ENCODE measurements at places on chromosomes 12 and 14.

DNA sequence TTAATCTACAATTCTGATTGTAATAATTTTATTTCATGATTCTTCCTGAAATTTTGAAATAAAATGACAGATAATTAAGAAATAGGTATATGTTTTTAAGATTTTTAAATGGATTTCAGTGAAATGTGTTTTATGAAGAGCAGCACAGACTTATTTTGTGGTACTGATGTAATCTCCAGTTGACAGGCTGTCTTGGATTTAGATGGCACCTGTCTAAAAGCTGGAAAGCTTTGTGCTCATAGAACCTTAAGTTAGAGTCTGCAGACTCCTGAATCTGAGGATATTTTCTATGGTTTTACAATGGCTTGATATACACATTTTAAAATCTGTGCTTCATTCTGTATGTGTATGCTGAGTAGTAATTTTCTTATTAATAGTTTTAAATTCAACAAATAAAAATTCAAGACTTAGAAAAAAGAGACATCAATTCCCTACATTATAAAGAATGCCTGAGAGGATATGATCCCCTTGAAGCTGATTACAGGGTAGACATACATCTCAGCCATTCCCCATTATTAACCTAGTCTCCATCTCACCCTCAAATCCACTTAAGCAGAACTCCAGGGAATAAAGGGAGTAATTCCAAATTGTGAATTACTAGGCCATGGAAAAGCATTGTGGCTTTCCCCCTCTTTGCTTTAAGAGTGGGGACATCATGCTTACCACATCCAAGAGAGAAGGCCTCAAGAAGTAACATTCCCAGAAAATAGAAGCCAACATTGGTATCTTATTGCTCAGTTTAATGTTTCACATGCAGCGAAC, 33.7 kb upstream of the ACSS3 start:
- DNase-seq = no peak

DNA sequence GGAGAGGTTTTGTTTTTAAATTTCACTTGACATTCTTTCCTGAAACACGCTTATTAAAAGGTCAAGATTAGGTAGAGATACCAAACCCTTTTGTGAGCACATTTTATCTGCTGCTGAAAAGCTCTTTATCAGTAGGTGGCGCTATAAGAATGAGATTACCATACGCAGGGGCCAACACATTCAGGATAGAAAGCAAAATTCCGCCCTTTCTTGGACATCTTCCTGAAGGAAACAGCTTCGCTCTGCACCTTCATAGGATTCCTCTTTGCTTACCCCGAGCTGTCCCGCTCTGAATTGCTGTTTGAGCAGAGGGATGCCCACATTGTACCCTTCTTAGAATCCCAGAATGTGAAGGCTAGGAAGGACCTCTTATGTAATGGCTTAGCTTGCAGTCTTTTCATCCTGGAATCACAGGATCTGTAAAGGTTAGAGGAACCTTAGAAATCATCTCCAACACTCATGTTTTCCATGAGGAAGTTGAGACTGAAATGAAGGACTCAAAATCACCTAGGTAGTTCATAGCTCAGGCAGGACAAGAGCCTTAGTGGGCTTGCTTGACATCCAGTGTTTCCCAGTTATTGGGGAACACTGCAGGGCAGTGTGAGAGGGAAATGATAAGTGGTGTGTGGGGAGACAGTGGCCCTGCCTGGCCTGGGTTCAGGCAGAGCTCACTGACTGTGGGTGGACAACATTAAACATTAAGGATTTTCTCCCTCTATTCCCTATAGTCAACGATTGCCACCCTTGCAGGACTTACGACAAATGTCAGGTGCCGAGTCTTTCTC, 38.7 kb upstream of the CRY1 start:
- DNase-seq = no peak

DNA sequence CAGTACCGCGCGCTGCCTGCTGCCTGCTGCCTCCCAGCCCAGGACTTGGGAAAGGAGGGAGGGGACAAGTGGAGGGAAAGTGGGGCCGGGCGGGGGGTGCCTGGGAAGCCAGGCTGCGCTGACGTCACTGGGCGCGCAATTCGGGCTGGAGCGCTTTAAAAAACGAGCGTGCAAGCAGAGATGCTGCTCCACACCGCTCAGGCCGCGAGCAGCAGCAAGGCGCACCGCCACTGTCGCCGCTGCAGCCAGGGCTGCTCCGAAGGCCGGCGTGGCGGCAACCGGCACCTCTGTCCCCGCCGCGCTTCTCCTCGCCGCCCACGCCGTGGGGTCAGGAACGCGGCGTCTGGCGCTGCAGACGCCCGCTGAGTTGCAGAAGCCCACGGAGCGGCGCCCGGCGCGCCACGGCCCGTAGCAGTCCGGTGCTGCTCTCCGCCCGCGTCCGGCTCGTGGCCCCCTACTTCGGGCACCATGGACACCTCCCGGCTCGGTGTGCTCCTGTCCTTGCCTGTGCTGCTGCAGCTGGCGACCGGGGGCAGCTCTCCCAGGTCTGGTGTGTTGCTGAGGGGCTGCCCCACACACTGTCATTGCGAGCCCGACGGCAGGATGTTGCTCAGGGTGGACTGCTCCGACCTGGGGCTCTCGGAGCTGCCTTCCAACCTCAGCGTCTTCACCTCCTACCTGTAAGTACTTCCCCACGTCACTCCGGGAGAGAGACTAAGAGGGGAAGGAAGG, at the start of gene LGR5:
Gene LGR5, plus strand, starts transcription at position 186 of the 732 bp plus-strand sequence. Its CDS starts 283 bp downstream, at position 469.
- DNase-seq = no peak

- DNase-seq = no peak
These were observed 62.2 kb downstream of the SOX5 start for GRCh38 chr12:23887055-23887835.

- DNase-seq = no peak
These were observed 470.2 kb upstream of the LMO3 start for GRCh38 chr12:17076028-17076744.

DNA sequence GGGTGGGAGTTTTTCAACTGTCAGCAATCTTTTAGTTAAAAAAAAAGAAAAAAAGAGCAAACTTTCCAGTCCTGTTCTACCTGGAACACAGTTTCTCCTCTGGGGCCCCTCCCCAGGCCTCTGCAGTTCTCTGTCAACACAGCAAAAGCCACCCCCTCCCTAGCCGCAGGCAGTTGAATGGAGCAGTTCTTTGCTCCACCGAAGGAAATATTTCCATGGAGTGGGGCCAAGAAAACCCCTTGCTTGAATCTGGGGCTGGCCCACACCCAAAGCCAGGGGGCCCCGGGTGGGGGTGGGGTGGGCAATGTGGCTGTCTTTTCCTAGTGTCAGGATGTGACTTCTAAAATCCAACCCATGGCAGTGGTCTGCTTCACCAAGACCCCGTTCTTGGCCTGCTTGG, 5.0 kb upstream of the MEG3 start:
- no peak for DNase-seq

DNA sequence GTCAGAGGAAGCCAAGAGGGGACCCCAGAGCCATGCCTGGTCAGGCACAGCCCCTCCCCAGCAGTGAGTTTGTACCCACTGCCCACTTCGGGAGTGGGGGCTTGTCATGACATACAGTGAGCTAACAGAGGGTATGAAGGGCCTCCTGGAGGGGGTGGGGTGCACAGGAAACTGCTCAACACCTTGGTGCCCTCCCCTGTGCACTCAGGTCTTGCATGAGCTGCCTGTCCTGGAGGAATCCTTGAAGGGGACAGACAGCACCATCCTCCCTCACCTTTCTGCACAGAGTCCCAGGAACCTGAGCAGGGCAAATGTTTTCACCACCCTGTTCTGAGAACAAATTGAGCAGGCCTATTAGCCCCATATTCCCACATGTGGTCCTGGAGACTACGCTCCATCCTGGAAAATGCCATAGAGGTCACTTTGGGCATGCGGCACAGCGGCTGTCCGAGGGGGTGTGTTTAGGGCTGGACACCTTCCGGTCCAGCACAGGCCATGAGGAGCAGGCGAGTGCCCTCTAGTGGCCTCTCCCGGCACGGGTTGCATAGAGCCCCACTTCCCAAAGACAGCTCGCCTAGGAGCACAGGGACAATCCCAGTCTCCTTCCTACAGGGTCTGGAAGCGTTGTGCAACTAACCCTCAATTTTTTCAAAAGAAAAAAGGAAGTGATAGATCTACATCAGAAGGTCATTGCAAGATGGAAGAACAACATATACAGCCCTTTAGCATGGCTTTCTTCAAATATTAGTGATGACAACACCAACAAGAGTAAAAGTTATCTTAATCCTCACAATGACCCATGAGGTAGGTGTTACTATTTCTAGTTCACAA, 31.9 kb upstream of the ZFP36L1 start:
- DNase-seq = no peak

DNA sequence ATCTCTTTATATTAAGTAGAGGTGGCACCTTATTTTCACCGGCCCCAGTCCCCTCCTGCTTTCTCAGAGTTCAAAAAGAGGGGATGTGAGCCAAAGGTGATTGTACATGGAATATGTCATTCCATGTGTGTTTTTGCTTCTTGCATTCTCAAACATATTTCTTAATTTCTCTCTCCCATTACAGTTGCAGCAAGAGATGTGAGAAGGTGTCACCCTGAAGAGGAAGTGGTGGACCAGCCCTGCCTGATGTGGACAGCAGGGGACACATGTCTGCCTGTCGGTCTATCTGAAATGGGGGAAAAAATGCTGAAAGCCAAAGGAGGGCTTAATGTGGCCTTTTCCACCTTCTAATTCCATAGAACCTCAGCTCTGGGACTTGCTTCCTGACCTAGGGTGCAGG, 1.9 kb upstream of the FOXN3 start:
- DNase-seq = no peak

DNA sequence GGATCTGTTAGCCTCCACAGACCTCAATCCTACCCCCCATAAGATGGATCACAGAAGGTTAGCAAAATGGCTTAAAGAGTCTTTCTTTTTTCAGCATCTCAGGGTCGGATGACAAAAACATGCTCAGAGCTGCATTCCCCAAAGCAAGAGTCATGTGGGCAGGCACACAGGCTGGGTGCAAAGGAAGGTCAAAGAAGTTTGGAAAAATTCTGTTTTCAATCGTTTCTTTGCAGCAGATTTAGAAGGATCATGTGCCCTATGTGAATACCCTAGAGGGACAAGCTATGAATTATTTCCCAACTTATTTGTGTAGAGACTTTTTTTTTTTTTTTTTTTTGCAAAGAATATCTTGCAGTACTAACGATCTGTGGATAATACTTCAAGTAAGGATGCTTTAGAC, 845.4 kb downstream of the VRK1 start:
- DNase-seq = no peak

DNA sequence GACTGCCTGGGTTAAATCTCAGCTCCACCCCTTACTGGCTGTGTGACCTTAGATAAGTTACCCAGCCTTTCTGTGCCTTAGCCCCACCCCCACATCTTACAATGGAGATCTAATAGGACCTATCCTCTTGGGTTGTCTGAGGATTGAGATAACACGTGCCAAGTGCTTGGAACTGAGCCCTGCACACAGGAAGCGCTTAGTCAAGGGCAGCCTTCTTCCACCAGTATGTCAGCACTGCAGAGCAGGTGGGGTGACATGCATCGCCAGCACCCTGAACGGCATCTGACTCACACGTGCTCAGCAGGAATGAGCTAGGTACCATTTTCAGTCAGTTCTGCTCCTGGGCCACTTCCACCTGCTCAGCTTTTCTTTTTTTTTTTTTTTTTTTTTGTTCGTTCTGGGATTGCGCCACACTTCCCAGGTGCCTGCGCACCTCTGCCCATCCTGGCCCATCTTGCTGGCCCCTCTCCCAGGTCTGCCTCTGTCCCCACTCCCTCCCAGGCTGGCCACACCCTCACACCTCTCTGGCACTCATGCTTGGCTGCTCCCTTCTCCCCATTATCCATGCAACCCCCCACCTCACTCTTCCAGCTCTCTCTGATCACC, 19.6 kb downstream of the LGMN start:
- DNase-seq = no peak

DNA sequence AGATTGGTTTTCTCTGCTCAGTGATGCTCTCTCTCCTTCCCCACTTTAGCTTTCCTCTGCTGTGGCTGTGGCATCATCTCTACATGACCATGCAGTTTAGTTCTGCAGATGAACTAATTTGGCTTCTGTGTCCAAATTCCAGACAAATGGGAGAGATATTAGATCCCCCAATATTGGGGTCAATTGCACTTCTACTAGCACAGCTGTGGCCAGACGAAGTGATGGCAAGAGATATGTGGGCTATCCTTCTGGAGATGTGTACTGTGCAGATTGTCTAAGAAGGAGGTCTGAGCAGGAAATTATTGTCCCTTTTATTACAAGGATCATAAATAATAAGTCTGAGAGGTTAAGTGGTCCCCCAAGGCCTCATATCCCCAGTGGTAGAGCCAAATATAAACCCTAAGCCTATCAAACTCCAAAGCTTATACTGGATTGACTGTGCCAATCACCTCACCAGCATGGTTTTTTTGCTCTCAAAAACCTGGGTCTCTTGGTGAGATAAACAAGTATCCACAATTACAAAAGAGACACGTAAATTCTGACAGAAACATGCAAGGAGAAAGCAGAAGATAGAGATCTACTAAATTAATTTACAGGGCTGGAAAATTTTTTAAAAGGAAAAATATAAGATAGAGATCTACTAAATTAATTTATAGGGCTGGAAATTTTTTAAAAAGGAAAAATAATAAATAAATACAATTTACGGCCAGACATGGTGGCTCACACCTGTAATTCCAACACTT, 29.1 kb upstream of the GCH1 start:
- DNase-seq = no peak

GRCh38 chr12:9051158-9051550, 61.8 kb downstream of the KLRG1 start:
- DNase-seq = no peak

DNA sequence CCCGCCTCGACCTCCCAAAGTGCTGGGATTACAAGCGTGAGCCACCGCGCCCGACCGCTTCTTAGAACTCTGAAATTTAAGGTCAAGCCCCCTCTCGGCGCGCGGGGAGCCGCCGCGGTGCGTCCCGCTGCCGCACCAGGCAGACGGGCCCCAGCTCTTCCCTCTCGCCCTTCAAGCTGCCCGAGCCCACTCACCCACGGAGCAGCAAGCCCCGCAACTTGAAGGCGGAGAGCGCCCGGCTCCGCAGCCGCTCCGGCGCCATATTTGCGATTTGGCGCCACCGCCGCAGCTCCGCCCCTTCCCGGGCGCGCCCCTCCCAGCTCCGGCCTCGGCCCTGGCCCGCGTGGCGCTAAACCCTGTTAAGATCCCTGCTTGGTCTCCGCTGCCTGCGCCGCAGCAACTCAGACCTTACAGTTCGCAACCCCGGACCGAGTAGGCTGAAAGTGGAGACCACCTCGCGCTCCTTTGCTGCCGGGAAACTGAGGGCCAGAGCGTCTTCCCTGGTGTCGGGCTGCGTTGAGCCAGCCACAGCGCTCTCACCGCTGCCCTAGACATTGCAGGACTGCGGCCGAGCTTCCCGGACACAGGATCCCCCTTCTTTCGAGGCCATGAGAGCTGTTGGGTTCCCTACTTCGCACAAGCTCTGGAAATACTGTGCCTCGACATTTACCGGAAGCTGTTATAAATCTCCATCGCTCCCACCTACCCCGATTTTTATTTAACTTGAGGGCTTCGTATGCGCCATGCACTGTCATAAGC, at the start of gene POLE2:
Gene POLE2, minus strand, starts transcription at position 273 of the 759 bp plus-strand sequence. Its CDS starts 11 bp downstream, at position 262.
- DNase-seq = peak; percentile 62
